ENCODE measurements at places on chromosomes 6 and 20. TPM values are rescaled to one million over a fixed set of nuclear protein-coding genes. Genes with fewer than 3 reads are reported as not detected.

The SYCP2 gene
- polyA plus RNA-seq, result 0.77 TPM

The HBS1L gene
- polyA plus RNA-seq, result 106 TPM

The TNFRSF21 gene
- polyA plus RNA-seq, result 8.9 TPM

The TRIM31 gene
- polyA plus RNA-seq, result not detected

The ATP6V1G2 gene
- 16.0 TPM for polyA plus RNA-seq

The SLC22A3 gene
- 0.03 TPM for polyA plus RNA-seq

The PBOV1 gene
- not detected for polyA plus RNA-seq

The SLC52A3 gene
- polyA plus RNA-seq, result not detected

The DACT2 gene
- not detected for polyA plus RNA-seq

The CPNE5 gene
- 0.02 TPM for polyA plus RNA-seq

The DSP gene
- polyA plus RNA-seq, result 0.02 TPM

The TP53TG5 gene
- polyA plus RNA-seq, result 0.14 TPM

The BACH2 gene
- 2.2 TPM for polyA plus RNA-seq

The ACTL10 gene
- 0.32 TPM for polyA plus RNA-seq

The METTL24 gene
- polyA plus RNA-seq, result 0.18 TPM

The CSE1L gene
- 44.8 TPM for polyA plus RNA-seq

All from fibroblast of lung (primary cell).